ENCODE measurements at places on chromosomes 6 and 20. TPM values are rescaled to one million over a fixed set of nuclear protein-coding genes. Genes with fewer than 3 reads are reported as not detected.

Gene HEY2
- not detected for polyA plus RNA-seq

Gene RIMS4
- 0.44 TPM for polyA plus RNA-seq

Gene ARMH2
- not detected for polyA plus RNA-seq

Gene SOBP
- 0.21 TPM for polyA plus RNA-seq

Gene EPB41L1
- polyA plus RNA-seq, result 20.7 TPM

Gene WFDC2
- not detected for polyA plus RNA-seq

Gene CFB
- 42.1 TPM for polyA plus RNA-seq

Gene TPX2
- 14.4 TPM for polyA plus RNA-seq

Gene RNF182
- polyA plus RNA-seq, result 8.0 TPM

Gene CLDN20
- not detected for polyA plus RNA-seq

Gene CLIC5
- 0.03 TPM for polyA plus RNA-seq

Gene SMLR1
- polyA plus RNA-seq, result not detected

Gene KIAA0408
- 5.9 TPM for polyA plus RNA-seq

Gene AGER
- 2.9 TPM for polyA plus RNA-seq

Gene OR2H2
- polyA plus RNA-seq, result not detected

Gene GHRH
- not detected for polyA plus RNA-seq

Gene MOCS1
- polyA plus RNA-seq, result 4.9 TPM

Gene MOG
- not detected for polyA plus RNA-seq

Gene RAB32
- 36.9 TPM for polyA plus RNA-seq

Gene NAA20
- polyA plus RNA-seq, result 85.0 TPM

Gene RAET1G
- polyA plus RNA-seq, result 2.5 TPM

Gene SLC22A16
- not detected for polyA plus RNA-seq

Gene APOBEC2
- not detected for polyA plus RNA-seq

Gene BTNL2
- not detected for polyA plus RNA-seq

Gene SPATS1
- polyA plus RNA-seq, result not detected

Gene VSTM2L
- 5.1 TPM for polyA plus RNA-seq

Gene SLC26A8
- not detected for polyA plus RNA-seq

Gene CUL9
- 37.7 TPM for polyA plus RNA-seq

Gene MLIP
- not detected for polyA plus RNA-seq

Gene NHLRC1
- polyA plus RNA-seq, result 0.29 TPM

Gene CTCFL
- polyA plus RNA-seq, result not detected

Gene CASS4
- 0.02 TPM for polyA plus RNA-seq

Gene PXMP4
- 5.7 TPM for polyA plus RNA-seq

Gene FAM217A
- polyA plus RNA-seq, result not detected

Gene SYNJ2
- polyA plus RNA-seq, result 40.0 TPM

Gene ELOVL2
- 0.49 TPM for polyA plus RNA-seq

Gene FUT9
- under 0.01 TPM for polyA plus RNA-seq

Gene MPC1
- polyA plus RNA-seq, result 13.7 TPM

Gene TAP1
- 31.1 TPM for polyA plus RNA-seq

Measured in SK-N-SH (cell line).